Mesothelial cell of epicardium (in vitro differentiated cells): ENCODE measurements at places on chromosomes 6 and 20.

- DNase-seq, result no peak
These were observed 34.4 kb downstream of the SLC52A3 start for GRCh38 chr20:733861-734260.

- no peak for DNase-seq
These were observed 666.6 kb upstream of the CITED2 start for GRCh38 chr6:140041056-140041455.

DNA sequence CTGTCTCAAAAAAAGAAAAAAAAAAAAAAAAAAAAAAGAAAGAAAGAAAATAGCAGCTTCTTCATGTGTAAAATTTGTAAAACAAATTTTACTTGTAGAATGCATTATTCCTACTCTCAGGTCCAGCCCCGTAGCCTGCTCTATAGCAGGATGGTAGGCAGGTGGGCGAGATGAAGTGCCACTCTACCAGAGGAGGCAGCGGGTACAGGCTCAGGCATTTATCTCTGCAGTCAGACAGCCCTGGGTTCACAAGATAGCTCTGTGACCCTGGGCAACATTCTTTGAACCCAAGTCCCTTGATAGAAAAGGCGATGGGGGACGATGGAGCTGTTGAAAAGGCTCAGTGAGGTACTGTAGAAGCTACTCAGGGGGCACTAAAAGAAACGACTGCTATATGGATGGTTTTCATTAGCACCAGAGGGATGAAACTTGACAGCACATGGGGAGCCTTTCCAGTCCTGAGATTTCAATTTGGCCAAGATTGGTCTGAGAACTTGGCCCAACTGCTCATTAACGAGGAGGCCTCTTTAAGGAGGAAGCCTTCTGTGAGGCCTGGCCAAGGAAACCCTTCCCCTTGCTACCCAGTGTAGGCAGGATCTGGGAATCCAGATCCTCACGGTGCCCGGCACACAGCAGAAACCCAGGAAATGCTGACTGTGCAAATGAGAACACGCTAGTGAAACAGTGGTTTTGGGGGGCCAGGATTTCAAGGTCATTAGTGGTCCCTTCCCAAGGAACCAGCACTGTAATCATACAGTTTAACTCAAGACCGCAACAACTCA is 63.1 kb downstream of the MYH7B start:
- DNase-seq, result no peak

GRCh38 chr20:58691773-58692578 is 624 bp upstream of the NPEPL1 start:
- DNase-seq, result no peak

DNA sequence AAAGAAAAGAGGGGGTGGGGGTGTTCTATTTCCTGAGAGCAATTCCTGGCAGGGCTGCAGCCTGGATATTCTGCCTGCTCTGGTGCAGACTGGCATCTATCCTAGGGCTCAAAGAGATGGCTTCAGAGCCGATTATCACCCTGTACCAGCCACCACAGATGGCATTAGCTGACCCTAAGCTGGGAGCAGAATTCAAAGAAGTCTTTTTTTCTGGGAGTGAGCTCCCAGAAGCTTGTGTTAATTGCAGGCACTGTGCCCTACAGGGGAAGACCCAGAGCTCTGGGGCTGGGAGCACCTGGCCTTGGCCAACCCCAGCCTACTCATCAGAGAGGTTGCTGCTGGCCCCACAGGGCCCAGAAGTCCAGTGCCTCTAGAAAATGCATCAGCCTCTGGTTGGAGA is 85.9 kb downstream of the PXDC1 start:
- DNase-seq, result no peak

DNA sequence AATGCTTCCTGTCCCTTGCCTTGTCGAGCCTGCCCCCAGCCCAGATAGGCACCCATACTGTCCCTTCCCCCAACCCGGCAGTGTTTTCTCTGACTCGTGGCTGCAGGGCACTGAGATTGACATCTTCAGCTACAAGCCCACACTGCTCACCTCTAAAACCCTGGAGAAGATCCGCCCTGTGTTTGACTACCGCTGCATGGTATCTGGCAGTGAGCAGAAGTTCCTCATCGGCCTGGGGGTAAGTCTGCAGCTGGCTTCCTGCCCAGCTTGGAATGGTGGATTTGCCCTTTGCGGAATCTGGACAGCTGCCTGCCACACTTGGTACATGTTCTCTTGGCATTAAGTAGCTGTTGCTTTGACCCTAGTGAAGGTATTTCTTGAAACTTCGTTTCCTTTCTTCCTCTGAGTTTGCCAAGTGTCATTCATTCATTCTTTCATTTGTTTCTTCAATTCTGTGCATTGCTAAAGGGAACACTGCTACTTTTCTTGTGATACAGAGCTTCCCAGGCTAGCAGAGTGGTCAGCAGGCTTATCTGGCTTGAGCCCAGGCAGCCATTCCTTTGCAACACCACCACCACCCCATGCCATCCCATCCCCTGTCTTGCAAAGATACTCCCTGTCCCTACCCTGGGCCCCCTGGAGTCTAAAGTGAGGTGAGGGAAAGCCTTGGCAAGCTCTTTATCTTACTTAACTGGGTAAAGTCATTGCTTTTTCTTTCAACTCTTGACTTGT is 26.2 kb downstream of the CCDC167 start:
- DNase-seq, result no peak

GRCh38 chr20:51001430-51002265 is 21.3 kb downstream of the KCNG1 start:
- DNase-seq, result no peak

GRCh38 chr6:36141961-36142360 is 11.6 kb downstream of the MAPK13 start:
- no peak for DNase-seq

- no peak for DNase-seq
These were observed 5.3 kb downstream of the GCLC start for GRCh38 chr6:53539561-53539960.

GRCh38 chr6:36678488-36679042 is at the start of gene CDKN1A:
CDKN1A (plus strand) TSS chr6:36678714; CDS start chr6:36684102, 5,388 bp downstream.
- peak; percentile 87 for DNase-seq
